ENCODE measurements at places on chromosomes 2 and 18.

DNA sequence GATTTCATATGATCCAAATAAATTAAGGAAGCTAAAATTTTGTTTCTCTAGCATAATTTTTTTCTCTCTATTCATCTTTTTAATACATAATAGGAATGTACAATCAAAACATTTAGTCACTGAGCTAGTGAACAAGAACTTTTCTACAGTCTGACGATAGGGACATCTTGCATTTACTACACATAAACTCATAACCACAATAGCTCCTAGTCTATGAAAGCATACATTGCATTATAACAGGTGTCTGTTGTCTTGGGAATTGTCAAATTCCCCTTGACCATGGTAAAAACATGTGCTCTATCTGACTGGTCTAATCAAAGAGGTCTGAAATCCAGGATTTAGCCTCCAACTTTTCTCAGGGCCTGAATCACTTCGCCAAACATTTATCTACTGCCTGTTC lies 144.8 kb downstream of the FAM124B start:
- DNase-seq = no peak

DNA sequence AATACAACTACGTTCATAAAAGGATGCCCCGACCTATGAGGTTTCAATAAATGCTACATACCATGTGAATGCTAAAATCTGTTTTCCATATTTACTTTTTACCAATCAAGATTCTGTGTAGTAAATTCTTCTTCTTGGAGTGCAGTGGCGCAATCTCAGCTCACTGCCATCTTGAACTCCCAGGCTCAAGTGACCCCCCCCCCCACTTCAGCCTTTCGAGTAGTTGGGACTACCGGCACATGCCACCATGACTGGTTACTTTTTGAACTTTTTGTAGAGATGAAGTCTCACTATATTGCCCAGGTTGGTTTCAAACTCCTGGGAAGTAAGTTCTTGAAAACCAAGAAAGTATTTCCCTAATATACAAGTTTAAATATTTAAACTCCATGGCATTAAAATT lies 14.4 kb upstream of the USP34 start:
- DNase-seq = no peak

GRCh38 chr2:221515864-221516263 lies 56.2 kb downstream of the EPHA4 start:
- no peak for DNase-seq

DNA sequence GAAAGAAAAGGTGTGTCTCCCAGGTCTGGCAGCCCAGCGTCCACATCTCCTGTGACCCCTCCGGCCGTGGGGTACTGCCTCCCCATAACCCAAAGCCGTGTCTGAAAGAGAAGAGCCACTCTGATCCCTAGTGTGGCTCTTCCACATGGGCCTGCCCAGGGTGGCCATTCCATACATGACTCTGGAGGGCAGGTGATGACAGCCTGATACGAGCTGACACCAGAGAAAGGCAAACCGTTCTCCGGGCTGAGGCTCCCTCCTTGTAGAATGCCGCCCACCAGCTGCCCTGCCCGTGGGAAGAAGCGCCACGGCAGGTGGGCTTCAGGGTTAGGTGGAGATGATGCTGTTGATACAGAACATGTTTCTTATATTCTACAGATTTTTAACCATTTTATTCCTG lies 451.6 kb upstream of the SALL3 start:
- DNase-seq = no peak

- DNase-seq = no peak
Measured at GRCh38 chr2:145597006-145597405, 1077.1 kb upstream of the ZEB2 start.

DNA sequence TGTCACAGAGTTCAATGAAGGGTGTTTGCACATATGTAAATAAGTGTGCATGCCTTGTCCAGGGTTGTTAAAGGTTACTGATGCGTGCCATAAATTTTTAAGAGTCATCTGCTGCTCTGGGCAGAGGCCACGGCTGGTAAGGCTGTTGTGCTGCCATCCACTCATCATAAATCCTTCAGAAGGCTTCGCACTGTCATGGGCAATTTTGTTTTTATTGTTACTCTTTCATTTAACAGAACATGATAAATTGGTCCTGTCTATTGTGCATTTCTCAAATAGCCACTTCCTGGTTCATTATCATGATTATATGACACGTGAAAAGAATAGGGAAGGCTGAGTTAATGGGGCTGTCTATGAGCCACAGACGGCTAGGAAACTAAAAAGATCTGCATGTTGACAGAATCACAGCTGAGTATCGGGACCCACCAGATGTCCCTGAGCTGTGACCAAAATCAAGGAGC lies 634.3 kb upstream of the SOX11 start:
- no peak for DNase-seq

GRCh38 chr2:229098801-229099200 lies 172.3 kb downstream of the PID1 start:
- no peak for DNase-seq

Measured in uterus (tissue), 4 donors.